ENCODE measurements at places on chromosomes 1 and 21.

DNA sequence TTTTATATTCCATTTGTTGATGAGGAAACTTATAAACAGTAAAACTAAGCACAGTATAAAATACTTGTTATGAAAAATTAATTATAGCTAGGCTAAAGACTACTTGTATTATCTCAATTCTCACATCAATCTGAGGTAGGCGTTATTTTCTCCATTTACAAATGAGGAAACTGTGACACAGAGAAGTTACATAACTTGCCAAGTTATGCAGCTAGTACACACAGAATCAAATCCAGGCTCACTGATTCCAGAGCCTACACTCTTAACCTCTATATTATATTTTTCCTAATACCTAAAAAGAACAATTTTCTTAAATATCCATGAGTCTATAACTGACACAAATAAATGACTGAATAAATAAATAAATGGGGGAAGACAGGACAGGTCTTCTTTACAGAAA, 11.2 kb upstream of the VPS45 start:
- DNase-seq, result peak; percentile 12

DNA sequence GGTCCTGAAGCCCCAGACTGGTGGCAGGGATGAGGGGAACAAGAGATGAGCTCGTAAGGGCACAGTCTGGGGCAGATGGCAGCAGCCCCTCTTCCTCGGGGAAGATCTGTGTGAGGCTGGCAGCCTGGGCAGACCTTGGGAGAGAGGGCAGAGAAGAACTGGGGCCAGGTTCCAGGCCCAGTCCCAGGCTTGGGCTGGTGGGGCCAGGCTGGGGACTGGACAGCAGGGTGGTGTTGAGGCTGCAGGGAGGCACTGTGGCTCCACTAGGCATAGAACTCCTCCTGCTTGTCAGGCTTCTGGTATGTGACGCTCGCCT, 35.7 kb downstream of the SDC3 start:
- no peak for DNase-seq

- no peak for DNase-seq
Measured at GRCh38 chr1:21174230-21174629, 2.5 kb downstream of the EIF4G3 start.

- DNase-seq, result no peak
Measured at GRCh38 chr1:106907795-106908194, 148.7 kb upstream of the PRMT6 start.

- no peak for DNase-seq
Measured at GRCh38 chr1:180563026-180563827, 4.5 kb downstream of the OVAAL start.

- no peak for DNase-seq
Measured at GRCh38 chr1:39167632-39168209, 36.8 kb upstream of the MACF1 start.

- DNase-seq, result no peak
Measured at GRCh38 chr21:42112238-42112637, 41.1 kb downstream of the UMODL1 start.

DNA sequence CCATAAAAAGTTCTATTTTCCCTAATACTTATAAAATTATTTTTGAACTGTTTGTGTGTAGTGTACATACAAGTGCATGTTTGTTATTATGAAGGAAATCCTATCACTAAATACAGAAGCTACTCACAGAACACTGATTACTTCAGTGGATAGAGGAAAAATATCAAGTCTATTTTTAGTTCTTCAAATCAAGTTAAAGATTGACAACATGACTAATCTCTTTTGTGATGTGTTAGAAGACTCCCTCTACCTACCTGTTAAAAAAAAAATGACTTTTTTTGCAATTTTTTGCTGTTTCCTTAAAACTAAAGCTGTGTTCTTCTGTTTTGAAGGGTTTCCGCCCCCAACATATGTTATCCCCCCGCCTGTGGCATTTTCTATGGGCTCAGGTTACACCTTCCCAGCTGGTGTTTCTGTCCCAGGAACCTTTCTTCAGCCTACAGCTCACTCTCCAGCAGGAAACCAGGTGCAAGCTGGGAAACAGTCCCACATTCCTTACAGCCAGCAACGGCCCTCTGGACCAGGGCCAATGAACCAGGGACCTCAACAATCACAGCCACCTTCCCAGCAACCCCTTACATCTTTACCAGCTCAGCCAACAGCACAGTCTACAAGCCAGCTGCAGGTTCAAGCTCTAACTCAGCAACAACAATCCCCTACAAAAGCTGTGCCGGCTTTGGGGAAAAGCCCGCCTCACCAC, 45.5 kb downstream of the NCF2 start:
- no peak for DNase-seq

DNA sequence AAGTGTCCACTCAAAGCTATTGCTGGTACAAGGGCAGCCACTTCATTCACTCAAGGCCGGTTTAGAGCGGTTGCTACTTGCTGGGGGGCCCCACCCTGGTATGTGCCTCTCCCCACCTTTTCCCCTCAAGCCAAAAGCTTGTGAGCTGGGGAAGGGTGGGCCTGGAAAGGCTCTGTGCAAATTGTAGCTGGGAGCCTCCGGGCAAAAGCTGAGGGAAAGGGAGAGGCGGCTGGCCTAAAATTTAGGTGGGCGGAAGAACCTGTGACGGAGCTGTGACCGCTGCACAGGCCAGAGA, 306 bp upstream of the SH3D21 start:
- DNase-seq, result no peak

- peak; percentile 26 for DNase-seq
Measured at GRCh38 chr1:110210604-110211495, 736 bp downstream of the KCNC4 start.

- DNase-seq, result no peak
Measured at GRCh38 chr1:156897078-156897825, 3.7 kb downstream of the PEAR1 start.

DNA sequence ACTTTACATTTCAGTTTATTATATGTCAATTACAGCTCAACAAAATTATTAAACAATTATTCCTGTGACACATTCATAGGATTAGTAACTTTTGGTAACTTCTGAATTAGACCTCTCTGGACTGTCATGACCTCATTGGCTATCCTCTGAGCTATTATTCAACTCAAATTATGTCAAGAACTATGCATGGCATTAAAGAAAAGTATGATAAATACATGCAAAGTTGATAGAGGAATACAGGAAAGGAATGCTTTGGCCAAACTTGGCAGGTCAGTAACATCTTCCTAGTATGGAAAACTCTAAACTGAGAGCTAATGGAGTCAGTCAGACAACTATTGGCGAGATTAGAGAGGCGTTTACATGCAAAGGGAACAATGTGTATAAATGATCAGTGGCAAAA, 158.4 kb downstream of the DUSP10 start:
- DNase-seq, result no peak

GRCh38 chr1:103509250-103509649, 16.2 kb upstream of the RNPC3 start:
- DNase-seq, result no peak

GRCh38 chr1:100347009-100347966, 5.0 kb upstream of the CDC14A start:
- no peak for DNase-seq

GRCh38 chr1:216905781-216906180, 182.6 kb upstream of the ESRRG start:
- DNase-seq, result no peak

DNA sequence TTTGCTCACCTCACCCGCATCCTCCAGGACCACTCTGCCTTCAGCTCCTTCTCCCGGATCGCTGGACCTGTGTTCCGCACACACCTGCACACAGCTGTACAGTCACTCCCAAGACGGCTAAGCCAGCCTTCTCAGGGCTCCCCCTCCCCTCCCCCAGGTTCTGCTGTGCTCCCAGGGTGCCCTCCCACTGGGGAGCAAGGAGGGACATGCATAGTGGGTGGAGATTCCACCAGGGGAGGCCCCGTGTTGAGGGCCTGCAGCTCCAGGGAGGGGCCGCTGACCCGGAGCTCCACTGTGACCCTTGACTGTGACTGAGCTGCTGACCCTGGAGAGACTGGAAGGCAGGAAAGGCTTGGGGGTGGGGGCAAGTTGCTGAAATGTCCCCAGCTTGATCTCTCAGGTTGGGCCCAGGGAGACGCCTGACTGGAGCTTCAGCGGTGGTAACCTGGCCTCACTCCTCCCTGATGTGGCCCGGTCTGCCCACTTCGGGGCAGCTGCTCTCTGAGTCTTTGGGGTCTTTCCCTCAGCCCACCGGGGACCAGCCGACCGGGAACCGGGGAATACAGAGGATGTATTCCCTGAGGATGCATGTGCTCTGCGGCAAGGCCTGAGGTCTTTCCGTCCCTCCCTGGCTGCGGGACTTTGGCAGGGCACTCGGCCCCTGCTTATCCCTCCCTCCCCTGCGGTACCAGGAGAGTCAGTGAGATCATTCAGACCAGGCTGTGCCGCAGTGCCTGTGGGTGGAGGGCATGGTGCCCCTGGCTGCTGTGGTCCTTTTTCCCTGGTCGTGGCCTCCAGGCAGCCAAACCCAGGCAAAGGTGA, 28.6 kb upstream of the PLCH2 start:
- DNase-seq, result no peak

GRCh38 chr1:10629816-10630571, 155.2 kb downstream of the PEX14 start:
- DNase-seq, result no peak

All from Ammon's horn (tissue), 1 donor.